HT-29 (cell line): ENCODE measurements at places on chromosomes 12 and 14. TPM values are rescaled to one million over a fixed set of nuclear protein-coding genes. Genes with fewer than 3 reads are reported as not detected.

Gene ADAMTS20
- total RNA-seq: not detected in 2 replicates

Gene DCN
- not detected in 2 replicates for total RNA-seq

Gene IL26
- not detected in 2 replicates for total RNA-seq

Gene TAS2R9
- total RNA-seq: 0.56 TPM in 1 of 2 replicates, not detected in the other

Gene OVCH1
- total RNA-seq: not detected in 2 replicates

Gene KCNH5
- not detected in 2 replicates for total RNA-seq

Gene COPZ1
- total RNA-seq: 83.7 and 89.9 TPM in 2 replicates

Gene RFX4
- total RNA-seq: not detected in 2 replicates

Gene PCED1B
- total RNA-seq: 3.0 and 4.8 TPM in 2 replicates

Gene KRT73
- not detected in 2 replicates for total RNA-seq

Gene P2RX2
- total RNA-seq: not detected in 2 replicates

Gene BICDL1
- total RNA-seq: 19.9 and 21.5 TPM in 2 replicates

Gene ACACB
- total RNA-seq: 1.6 and 4.8 TPM in 2 replicates

Gene KMT2D
- total RNA-seq: 28.3 and 32.4 TPM in 2 replicates

Gene C14orf39
- total RNA-seq: not detected in 2 replicates

Gene KRT82
- total RNA-seq: not detected in 2 replicates

Gene CCDC175
- total RNA-seq: 0.34 TPM in 1 of 2 replicates, not detected in the other

Gene CFAP54
- total RNA-seq: not detected in 2 replicates

Gene SPX
- total RNA-seq: not detected in 2 replicates
